ENCODE measurements at places on chromosomes 13 and 19. TPM values are rescaled to one million over a fixed set of nuclear protein-coding genes. Genes with fewer than 3 reads are reported as not detected.
A peak's percentile ranks its signal among the peaks of the same experiment; 100 is the strongest.

DNA sequence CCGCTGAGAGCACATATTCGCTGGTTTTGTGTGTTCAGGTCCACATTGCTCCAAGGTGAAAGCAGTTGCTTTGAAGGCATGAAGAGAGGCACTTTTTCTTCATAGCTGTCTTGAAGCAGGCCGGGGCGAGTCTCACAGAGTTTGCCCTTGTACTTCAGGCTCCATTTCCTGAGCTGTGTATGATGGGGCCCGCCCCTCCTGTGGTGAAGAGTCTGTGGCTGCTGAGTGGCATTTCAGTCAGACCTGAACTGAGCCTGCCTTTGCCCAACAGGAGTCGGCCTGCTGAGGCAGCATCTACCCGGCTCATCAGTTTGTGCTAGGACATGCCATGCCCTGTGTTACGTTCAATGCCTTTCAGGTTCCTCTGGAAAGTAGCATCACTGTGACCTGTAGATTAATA, 44.4 kb upstream of the C1QTNF9 start:
- no peak for DNase-seq

- DNase-seq: no peak
Observed at GRCh38 chr13:31797154-31797775, 57.9 kb downstream of the RXFP2 start.

GRCh38 chr13:40064154-40065097, 409.0 kb downstream of the COG6 start:
- peak; percentile 61 for DNase-seq

- DNase-seq: peak; percentile 81
Observed at GRCh38 chr13:105139380-105140285, 1395.8 kb downstream of the EFNB2 start.

DNA sequence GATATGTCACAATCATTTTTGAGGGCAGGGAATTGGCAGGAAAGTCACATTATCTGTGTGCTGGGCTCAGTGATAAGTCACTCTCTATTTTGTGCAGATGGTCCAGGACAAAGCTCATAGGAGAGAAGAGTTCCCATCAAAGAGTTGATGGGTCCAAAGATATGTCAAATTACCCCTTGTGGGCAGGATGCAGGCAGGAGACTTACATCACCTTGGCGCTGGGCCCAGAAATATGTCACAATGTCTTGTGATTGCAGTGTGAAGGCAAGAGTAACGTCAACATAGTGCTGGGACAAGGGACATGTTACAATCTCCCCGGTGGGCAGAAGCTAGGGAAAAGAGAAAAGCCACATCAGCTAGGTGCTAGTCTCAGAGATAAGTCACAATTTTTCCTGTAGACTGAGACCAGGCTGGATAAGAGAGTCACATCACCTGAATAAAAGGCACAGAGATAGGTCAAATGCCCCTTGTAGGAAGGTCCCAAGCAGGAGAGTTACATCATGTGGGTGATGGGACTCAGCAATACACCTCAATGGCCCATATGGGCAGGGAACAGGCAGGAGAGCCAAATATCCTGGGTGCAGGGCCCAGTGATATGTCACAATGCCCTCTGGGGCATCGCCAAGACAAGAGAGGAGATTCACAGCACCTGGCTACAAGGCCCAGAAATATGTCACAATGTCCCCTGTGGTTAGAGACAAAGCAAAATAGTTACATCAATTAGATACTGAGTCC, 47.9 kb downstream of the ZNF99 start:
- no peak for DNase-seq

- no peak for DNase-seq
Observed at GRCh38 chr13:36857253-36857652, 38.2 kb downstream of the RFXAP start.

DNA sequence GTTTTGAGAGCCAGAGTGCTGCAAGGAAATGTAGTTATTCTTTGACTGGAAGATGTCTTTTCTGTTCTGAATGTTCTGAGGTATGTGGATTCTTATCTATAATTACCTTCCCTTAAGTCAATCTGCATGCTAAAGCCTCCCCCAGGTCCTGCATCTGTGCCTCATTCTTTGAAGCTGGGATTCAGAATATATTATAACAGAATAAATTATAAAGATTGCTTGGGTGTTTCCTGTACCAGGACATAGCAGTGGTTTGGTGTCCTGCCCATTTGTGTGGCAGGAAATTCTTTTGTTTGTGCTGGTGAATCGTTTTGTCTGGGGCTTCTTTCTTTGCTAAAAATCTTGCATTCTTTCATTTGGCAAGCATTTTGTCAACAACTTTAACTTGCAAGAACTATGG, 60.2 kb downstream of the ITGBL1 start:
- no peak for DNase-seq

- DNase-seq: no peak
Observed at GRCh38 chr19:5144545-5145179, 175.7 kb downstream of the KDM4B start.

DNA sequence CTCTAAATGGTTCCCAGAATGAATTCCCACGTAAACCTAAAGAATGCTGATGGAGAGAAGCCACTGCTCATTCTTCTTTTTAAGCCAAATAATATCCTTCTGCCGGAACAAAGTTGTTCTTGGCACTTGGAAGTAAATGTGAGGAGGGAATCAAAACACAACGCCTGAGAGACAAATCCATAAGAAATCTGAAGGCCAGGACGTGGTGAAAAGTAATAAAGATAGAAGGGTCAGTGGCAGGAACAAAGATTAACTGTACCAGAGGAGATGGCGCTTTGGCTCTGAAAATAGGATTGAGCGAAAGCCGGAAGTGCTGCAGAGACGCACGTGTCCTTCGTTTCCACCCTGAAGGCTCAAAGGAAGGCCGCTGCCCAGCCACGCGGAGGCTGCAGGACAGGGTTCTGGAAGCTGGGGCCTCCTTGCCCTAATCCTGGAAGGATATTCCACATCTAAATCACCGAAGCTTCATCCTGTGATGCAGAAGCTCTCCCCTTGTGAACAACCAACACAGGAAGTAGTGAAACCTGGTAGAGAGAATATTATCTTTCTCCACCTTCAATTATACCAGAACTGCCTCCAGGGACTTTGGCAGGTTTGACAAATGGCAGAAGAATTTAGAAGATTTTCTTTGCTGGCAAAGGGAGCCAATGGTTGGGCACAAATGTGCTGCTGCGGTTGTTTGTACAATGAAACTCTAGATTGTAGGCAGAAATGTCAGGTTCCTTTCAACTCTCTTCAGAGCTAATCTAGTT, 214.6 kb upstream of the SERP2 start:
- DNase-seq: peak; percentile 71

DNA sequence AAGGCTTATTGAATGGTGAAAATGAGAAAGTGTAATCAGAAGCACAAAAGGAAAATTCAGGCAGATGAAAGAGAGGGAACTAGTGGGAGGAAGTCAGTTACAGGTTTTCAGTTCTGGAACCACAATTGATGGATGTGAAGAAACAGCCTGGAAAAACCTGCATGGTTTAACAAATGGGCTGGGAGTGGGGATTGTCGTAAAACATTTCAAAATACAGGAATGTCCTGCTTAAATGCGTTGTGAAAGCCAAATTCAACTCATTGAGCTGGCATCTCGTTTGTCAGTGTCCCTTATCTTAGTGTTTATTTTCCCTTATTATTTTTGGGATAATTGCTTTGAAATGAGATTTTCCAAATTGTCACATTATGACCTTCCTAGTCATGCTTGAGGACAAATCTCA, 106.5 kb upstream of the RFC3 start:
- DNase-seq: no peak

GRCh38 chr13:50161052-50161451, 145.8 kb downstream of the KCNRG start:
- no peak for DNase-seq

- DNase-seq: no peak
Observed at GRCh38 chr19:35714601-35715354, 3.0 kb upstream of the KMT2B start.

GRCh38 chr13:47875201-47875600, 125.9 kb downstream of the SUCLA2 start:
- no peak for DNase-seq

Gene ZNF132
- polyA plus RNA-seq: 0.38 TPM

Gene KANK3
- polyA plus RNA-seq: 0.50 TPM

Gene CNMD
- not detected for polyA plus RNA-seq

Gene RINL
- polyA plus RNA-seq: 1.8 TPM

Measured in aorta (tissue), 5 donors.